ENCODE measurements at places on chromosomes 7 and 10. TPM values are rescaled to one million over a fixed set of nuclear protein-coding genes. Genes with fewer than 3 reads are reported as not detected.

THNSL1 gene
- 6.5 TPM for total RNA-seq

IFIT1 gene
- 0.36 TPM for total RNA-seq

MOGAT3 gene
- not detected for total RNA-seq

NFE2L3 gene
- total RNA-seq = not detected

DNA sequence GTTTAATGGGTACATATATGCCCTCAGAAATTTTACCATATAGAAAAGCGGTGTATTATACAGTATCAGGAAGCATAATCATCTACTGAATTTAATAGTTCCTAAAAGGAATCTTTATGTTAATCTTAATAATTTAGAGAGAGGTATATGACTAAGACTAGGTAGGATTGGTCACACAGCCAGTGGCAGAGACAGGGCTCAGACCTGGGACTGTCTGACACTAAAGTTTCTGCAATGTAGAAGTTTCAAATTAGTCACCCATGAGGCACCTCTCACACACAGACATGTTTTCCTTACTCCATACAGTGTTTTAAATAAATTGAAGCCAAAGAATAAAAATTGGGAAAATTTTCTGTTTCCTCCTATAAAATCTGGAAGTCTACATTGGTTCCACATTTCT, 72.8 kb upstream of the ADRA2A start:
- H3K27me3 ChIP-seq = no peaks in the 10 kb centered on the region
- H3K27ac ChIP-seq = no peak overlapping the region
- H3K36me3 ChIP-seq = peaks cover 19% of the 10 kb centered on the region
- no peak overlapping the region for H3K4me3 ChIP-seq

GRCh38 chr7:30911133-30911532, 520 bp upstream of the AQP1 start:
- no peak overlapping the region for H3K4me3 ChIP-seq
- H3K4me1 ChIP-seq = peaks cover 35% of the 10 kb centered on the region
- H3K27me3 ChIP-seq = peaks cover 27% of the 10 kb centered on the region
- no peak for DNase-seq

DNA sequence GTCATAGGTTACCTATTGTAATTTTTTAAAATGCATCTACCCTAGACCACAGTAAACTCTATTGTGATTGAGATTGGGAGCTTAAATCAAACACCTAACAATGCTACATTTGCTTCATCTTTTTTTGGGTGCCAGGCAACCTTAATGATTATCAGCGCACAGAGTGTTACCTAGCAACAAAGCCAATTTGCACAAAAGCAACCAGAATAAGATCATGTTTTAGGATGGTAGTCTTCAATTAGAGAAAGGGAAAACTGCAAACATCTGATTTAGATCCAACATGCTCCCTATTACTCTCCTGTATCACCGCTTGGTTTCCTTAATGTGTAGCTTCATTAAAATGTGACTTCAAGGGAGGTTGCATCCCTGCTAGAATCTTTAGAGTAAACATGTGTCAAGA, 226.9 kb downstream of the ABCA13 start:
- DNase-seq = no peak
- no peaks in the 10 kb centered on the region for H3K36me3 ChIP-seq
- H3K4me1 ChIP-seq = no peaks in the 10 kb centered on the region
- H3K27ac ChIP-seq = no peak overlapping the region
- no peak overlapping the region for H3K4me3 ChIP-seq

- DNase-seq = no peak
- H3K27ac ChIP-seq = no peak overlapping the region
- no peaks in the 10 kb centered on the region for H3K4me1 ChIP-seq
Measured at GRCh38 chr10:60729106-60729505, 49.2 kb upstream of the CDK1 start.

DNA sequence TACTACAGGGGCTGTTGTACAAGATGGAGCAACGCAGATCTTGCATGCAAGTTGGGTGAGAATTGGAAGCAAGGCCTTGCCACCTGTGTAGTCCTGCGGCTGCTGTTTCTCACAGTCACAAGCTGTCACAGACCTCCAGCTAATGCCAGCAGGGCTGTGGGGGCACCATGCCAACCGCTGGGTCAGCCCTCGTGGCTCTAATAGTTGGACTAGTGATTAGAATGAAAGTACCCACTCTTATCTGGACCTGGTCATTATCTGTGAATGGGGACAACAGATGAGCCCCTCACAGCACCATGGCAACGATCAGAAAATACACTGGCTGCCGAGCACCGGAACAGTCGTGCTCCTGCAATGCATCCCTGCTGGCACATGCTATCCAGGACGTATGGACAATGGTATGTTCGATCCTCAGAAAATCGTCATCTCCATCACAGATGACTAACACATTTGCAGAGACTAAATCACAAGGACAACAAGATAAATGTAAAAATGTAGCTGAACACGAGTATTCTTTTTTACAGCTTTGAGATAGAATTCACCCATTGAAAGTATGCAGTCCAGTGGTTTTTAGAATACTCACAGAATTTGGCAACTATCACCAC, 80.4 kb upstream of the CALN1 start:
- H3K27ac ChIP-seq = no peak overlapping the region
- H3K4me3 ChIP-seq = no peak overlapping the region
- no peaks in the 10 kb centered on the region for H3K36me3 ChIP-seq
- no peaks in the 10 kb centered on the region for H3K4me1 ChIP-seq
- no peaks in the 10 kb centered on the region for H3K27me3 ChIP-seq
- no peak for DNase-seq

DNA sequence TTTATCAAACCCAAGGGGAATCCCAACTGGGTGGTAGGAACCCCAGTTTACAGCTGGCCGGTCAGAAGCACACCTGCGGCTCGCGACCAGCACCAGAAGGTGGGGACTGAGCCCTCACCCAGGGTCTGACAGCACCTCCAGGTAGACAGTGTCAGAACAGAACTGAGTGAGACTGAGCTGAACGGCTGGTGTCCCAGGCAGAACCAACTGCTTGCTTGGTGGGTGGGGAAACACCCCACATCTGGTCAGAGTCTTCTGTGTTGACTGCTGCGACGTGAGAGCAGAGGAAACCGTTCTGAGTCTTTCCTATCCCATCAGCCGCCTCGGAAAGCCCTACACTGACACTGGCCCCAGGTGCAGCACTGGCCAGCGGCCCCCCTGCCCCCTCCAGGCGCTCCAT, 160.7 kb downstream of the MAD1L1 start:
- no peak overlapping the region for H3K4me3 ChIP-seq
- H3K27me3 ChIP-seq = no peaks in the 10 kb centered on the region
- H3K27ac ChIP-seq = no peak overlapping the region

DNA sequence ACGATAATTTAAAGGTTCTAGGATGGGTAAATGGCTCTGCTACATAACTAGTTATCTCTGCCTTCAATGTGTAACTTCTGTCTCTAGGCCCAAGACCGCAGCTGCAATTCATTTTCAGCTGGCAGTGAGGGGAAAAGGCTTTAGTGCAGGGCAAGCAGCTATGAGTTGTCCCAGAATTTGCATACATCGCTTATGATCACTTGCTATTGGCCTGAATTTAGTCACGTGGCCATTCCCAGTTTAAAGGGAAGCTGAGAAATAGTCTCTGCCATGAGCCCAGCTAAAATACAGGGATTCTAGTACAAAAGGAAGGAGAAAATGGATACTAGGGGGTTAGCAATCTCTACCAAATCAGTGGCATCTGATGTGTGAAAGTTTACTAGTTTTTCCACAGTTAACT, 145.8 kb upstream of the IMMP2L start:
- H3K27me3 ChIP-seq = no peaks in the 10 kb centered on the region
- H3K4me1 ChIP-seq = peaks cover 21% of the 10 kb centered on the region
- no peak overlapping the region for H3K27ac ChIP-seq
- no peak overlapping the region for H3K4me3 ChIP-seq

DNA sequence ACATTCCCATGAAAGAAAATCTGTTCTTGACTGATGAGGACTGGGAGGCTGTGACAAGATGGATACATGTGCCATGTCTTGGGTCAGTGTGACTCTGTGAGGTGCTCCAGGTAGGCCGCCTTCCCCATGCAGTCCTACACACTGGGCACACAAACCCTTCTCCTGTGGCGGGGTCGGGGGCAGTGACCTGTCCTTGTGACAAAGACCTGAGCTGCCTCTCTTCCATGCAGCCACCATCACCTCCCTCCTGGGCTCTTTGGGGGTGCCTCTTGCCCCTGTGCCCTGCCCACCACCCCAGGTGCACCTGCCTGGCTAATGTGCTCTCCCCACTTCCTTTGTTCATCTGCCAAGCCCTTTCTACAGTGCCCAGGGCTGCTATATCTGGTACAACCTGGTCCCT, 35.7 kb upstream of the DMBT1 start:
- no peaks in the 10 kb centered on the region for H3K4me1 ChIP-seq
- H3K36me3 ChIP-seq = no peaks in the 10 kb centered on the region
- no peak for DNase-seq
- H3K27me3 ChIP-seq = peaks cover 6% of the 10 kb centered on the region
- no peak overlapping the region for H3K27ac ChIP-seq
- H3K4me3 ChIP-seq = no peak overlapping the region

DNA sequence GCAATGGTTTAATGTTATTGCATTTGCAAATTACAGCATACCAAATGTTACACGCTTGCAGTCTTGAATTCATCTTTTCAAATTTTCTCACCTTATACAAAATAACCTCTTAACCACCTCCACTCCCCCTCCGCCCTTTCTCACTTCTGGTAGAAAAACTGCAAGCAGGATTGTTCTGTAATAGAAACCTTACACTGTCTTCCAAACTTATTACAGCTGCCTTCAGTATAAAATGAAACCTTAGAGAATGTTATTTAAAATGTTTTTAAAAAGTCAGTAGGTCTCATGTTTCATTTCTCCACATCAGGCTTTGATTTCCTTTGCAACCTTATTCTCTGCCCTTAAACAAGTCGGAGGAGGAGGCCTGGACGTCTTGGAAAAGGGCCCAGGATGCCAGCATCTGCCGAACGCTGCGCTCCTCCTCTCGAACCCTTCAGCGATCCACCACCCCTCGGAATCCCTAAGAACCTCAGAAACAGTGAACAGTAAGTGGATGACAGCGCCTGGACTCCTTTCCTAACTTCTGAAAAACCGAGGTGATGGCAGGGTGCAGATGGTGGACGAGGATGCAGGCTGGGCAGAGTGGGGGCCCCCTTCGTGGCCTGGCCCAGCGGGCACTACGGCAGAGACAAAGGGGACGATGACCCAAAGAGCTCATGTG, 74.0 kb downstream of the FGFR2 start:
- DNase-seq = no peak
- no peaks in the 10 kb centered on the region for H3K27me3 ChIP-seq
- H3K36me3 ChIP-seq = no peaks in the 10 kb centered on the region
- peaks cover 21% of the 10 kb centered on the region for H3K4me1 ChIP-seq
- H3K27ac ChIP-seq = no peak overlapping the region

DNA sequence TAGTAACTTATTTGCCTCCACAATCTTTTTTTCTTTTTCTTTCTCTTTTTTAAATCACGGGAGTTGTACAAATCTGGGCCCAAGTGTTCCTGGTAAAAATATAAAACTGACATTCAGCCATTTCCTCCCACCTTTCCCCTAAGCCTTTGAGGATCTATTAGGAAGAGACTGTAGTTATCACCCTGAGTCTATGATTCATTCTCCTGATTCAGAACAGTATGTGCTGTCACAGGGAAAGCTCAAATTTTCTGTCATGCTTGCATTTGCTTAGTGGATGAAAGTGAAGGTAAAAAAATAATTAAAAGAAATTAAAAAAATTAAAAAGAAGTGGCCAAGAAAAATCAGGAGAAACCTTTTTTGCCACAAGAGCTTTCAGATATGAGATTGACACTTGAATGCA, 71.7 kb downstream of the KIF20B start:
- H3K27ac ChIP-seq = no peak overlapping the region
- DNase-seq = no peak
- H3K36me3 ChIP-seq = peaks cover 54% of the 10 kb centered on the region
- H3K4me1 ChIP-seq = no peaks in the 10 kb centered on the region
- no peaks in the 10 kb centered on the region for H3K27me3 ChIP-seq

- H3K36me3 ChIP-seq = no peaks in the 10 kb centered on the region
- no peaks in the 10 kb centered on the region for H3K4me1 ChIP-seq
- H3K4me3 ChIP-seq = no peak overlapping the region
- no peak overlapping the region for H3K27ac ChIP-seq
- H3K27me3 ChIP-seq = no peaks in the 10 kb centered on the region
Measured at GRCh38 chr10:7230951-7231350, 179.9 kb downstream of the SFMBT2 start.

DNA sequence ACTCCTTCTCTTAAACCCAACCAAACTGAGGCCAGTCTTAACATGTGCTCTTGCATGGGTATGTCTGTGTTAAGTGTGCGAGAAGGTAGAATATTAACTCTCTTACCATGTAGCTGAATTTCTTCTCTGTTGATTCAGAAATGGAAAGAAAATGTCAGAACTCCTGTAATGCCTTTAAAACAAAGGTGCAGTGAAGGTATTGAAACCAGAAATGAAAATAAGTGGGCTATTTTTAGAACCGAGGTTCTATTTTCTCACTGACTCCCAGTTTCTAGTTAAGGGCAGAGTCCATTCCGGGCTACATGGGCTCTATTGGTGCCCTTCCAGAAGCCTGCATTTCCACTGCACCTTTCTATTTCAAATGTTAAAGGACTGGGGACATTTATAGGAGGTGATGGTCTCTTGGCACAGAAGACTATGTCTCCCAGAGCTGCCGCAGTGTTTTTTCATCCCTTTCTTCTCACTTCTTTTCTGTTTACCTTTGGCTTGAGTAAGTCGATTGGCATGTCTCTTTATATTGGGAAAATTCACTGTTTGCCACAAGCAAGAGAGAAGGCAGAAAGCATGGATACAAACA, 174.9 kb downstream of the LRMDA start:
- H3K27me3 ChIP-seq = 0 out of 2 replicates have a peak, but pooled peaks cover 3% of the 10 kb centered on the region
- H3K36me3 ChIP-seq = no peaks in the 10 kb centered on the region
- H3K4me3 ChIP-seq = no peak overlapping the region
- H3K27ac ChIP-seq = no peak overlapping the region
- no peaks in the 10 kb centered on the region for H3K4me1 ChIP-seq
- no peak for DNase-seq

DNA sequence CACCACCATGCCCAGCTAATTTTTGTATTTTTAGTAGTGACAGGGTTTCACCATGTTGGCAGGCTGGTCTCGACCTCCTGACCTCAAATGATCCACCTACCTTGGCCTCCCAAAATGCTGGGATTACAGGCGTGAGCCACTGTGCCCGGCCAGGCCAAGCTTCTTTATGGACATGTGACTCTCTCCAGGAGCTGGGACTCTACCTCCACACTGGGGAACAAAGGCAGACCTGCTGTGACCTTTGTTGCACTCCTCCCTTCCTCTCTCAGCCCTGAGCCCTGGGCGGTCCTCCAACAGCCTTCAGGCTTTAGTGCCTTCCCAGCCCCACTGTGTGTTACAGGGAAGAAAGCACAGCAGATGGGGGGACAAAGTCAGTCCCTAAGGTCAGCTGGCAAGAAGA, 55.0 kb upstream of the DUSP5 start:
- no peak overlapping the region for H3K4me3 ChIP-seq
- peaks cover 18% of the 10 kb centered on the region for H3K4me1 ChIP-seq
- DNase-seq = no peak
- H3K36me3 ChIP-seq = no peaks in the 10 kb centered on the region

DNA sequence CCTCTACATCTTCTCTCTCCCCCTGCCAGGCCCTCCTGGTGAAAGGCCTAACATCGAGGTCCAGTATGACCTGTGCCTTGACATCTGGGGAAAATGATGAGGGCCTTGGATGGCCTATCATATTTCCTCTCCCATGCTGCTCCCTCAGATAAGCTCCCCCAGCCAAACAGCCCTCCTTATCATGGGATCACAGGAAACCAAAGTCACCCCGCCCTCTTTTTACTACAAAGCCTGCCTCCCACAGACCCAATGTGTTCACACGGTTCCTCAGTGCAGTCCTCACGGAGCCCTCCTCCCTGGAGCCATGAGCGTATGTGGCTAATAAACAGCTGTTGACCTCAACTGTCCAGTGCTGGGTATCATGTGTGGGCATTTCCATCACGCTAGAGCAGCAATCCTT, 32.0 kb downstream of the C10orf90 start:
- no peak overlapping the region for H3K27ac ChIP-seq
- H3K27me3 ChIP-seq = 0 out of 2 replicates have a peak, but pooled peaks cover 2% of the 10 kb centered on the region
- no peaks in the 10 kb centered on the region for H3K4me1 ChIP-seq

All from SJCRH30 (cell line).